ENCODE measurements at places on chromosomes 4 and X.

- H3K36me3 ChIP-seq = no peaks in the 10 kb centered on the region
- DNase-seq = no peak
- no peak overlapping the region for H3K4me3 ChIP-seq
- H3K27ac ChIP-seq = no peak overlapping the region
These were observed 129.7 kb downstream of the CPE start for GRCh38 chr4:165508372-165509120.

DNA sequence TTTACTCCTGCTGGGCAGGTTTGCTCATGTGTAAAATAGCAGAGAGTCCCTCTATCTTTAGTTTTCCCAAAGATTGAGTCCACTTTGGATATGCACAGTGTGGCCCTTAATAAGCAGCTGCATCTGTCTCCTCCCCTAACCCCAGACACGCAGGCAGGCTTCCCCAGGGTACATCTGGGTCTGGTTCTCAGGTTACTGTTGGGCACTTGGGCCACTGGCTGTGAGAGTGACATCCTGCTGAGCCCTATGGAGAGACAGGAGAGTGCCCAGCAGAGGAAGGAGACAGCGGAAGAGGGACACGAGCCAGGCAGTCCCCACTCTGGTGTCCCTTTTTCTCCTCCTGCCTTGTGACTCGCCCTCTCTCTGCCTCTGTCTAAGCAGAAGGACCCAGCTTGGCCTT, 16.0 kb downstream of the XK start:
- no peaks in the 10 kb centered on the region for H3K27me3 ChIP-seq
- no peak overlapping the region for H3K4me3 ChIP-seq
- DNase-seq = no peak
- H3K4me1 ChIP-seq = no peaks in the 10 kb centered on the region

- no peaks in the 10 kb centered on the region for H3K27me3 ChIP-seq
- H3K4me3 ChIP-seq = no peak overlapping the region
- no peaks in the 10 kb centered on the region for H3K36me3 ChIP-seq
- no peak for DNase-seq
These were observed 30.8 kb upstream of the C1GALT1C1 start for GRCh38 chrX:120660637-120661036.

- no peaks in the 10 kb centered on the region for H3K36me3 ChIP-seq
- H3K4me3 ChIP-seq = no peak overlapping the region
- no peak overlapping the region for H3K27ac ChIP-seq
- no peak for DNase-seq
These were observed 453.0 kb downstream of the PCDH11X start for GRCh38 chrX:92232182-92232581.

- H3K27ac ChIP-seq = no peak overlapping the region
- no peak overlapping the region for H3K4me3 ChIP-seq
- no peaks in the 10 kb centered on the region for H3K4me1 ChIP-seq
- H3K27me3 ChIP-seq = no peaks in the 10 kb centered on the region
These were observed 260.0 kb downstream of the GLUD2 start for GRCh38 chrX:121307449-121307848.

GRCh38 chr4:154205471-154205870, 286.1 kb downstream of the DCHS2 start:
- no peaks in the 10 kb centered on the region for H3K4me1 ChIP-seq
- no peak overlapping the region for H3K27ac ChIP-seq
- no peak for DNase-seq
- H3K4me3 ChIP-seq = no peak overlapping the region
- no peaks in the 10 kb centered on the region for H3K36me3 ChIP-seq
- no peaks in the 10 kb centered on the region for H3K27me3 ChIP-seq

DNA sequence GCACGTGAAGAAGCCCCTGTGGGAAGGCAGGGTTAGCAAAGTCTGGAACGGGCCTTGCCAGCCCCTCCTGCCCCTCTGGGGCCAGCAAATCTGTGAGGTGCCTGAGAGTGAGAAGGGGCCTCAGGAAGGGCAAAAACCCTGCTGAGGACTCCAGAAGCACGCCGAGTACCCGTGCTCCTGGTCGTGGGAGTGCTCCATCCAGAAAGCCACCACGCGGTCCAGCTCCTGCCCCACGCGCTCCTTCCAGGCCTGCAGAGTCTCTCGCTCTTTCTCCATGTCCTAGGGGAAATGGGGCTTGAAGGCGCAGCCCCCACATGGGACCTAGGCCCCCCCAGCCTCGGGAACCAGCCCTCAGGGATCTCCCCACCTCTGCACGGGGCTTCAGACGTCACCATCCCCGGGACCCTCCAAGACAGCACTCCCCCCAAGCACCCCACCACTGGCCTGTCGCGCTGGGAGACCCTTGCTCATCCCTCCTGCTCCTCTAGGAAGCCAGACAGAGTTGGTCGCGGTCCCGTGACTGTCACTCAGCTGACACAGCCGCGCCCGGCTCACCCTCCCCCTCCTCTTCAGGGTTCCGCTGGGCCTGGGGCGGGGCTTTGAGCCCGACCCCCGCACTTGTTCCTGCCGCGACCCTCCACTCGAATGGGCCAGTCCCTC, at the start of gene RENBP:
TSS of gene RENBP (minus strand) at position 504 of the 660 bp plus-strand sequence. CDS start at position 471, 33 bp downstream.
- H3K27me3 ChIP-seq = peaks cover 4% of the 10 kb centered on the region

- peaks cover 24% of the 10 kb centered on the region for H3K4me1 ChIP-seq
- no peak overlapping the region for H3K4me3 ChIP-seq
- H3K27ac ChIP-seq = peak overlapping the region; percentile 80
- no peak for DNase-seq
These were observed 79.0 kb downstream of the ANXA3 start for GRCh38 chr4:78630615-78631014.

DNA sequence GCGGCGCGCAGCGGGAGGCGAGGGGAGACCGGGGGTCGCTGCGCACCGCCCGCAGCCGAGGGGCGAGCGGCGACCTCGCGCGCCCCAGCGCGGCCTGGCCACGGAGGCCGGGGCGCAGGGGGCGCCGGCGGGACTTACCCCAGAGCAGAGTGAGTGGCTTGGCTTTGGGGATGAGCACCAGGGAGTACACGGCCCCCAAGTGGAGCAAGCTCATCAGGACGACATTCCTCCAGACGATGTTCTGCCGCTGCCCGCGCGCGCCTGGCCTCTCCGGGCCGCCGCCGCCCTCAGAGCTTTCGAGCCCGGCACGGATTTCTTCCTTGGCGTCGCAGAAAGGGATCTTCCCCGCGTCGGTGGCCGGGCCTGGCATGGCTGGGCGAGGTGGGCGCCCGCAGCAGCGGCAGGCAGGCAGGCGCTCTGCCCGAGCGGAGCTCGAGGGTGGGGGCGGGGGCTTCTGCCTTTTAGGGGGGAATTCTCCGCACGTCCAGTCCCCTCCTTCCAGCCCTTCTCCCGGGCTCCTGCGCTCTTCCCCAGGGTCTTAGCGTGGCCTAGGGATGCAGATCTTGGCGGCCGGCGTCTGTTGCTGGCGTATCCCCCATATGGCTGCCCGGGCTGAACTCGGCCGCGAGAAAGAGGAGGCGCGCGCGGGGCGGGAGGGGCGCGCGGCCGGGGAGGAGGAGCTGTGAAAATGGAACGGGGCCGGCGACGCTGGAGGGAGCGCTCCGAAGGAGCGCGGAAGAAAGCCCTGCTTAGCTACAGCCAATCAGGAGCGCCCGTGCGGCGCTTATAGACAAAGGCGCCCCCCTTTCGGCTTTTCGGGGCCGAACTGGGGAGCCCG, at the start of gene SCD5:
TSS of gene SCD5 (minus strand) at position 629 of the 838 bp plus-strand sequence. CDS start at position 370, 259 bp downstream.
- no peaks in the 10 kb centered on the region for H3K36me3 ChIP-seq
- DNase-seq = peak; percentile 85
- H3K4me1 ChIP-seq = peaks cover 8% of the 10 kb centered on the region
- no peak within 1 kb of the TSS for H3K27ac ChIP-seq

GRCh38 chr4:186024637-186025407, 44.1 kb upstream of the TLR3 start:
- H3K36me3 ChIP-seq = no peaks in the 10 kb centered on the region
- H3K27ac ChIP-seq = no peak overlapping the region
- H3K27me3 ChIP-seq = no peaks in the 10 kb centered on the region

DNA sequence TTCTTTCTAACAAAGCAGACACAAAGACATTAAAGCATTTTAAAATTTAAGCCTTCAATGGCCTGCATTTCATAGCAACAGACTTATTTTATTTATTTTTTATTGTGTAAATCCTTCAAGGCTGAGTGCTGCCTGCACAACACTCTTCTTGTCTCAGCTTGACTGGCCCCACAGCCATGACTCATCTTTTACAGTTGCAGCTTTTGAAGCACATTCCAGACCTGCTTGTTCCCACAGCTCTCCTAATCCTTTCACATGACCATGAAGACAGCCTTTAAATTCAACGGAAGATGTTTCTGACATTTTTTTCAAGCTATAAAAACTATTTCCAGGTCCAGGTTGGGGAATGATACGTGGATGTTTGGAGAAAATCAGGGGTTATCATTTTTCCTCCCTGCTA, 276.9 kb upstream of the TACR3 start:
- no peak for DNase-seq
- no peaks in the 10 kb centered on the region for H3K4me1 ChIP-seq
